Occipital lobe (tissue), 3 donors: ENCODE measurements at places on chromosomes 1 and 21.
A peak's percentile ranks its signal among the peaks of the same experiment; 100 is the strongest.

GRCh38 chr1:53575141-53575954, 116.1 kb downstream of the DMRTB1 start:
- DNase-seq, result no peak

- DNase-seq, result no peak
Measured at GRCh38 chr1:34286511-34286910, 109.8 kb downstream of the C1orf94 start.

DNA sequence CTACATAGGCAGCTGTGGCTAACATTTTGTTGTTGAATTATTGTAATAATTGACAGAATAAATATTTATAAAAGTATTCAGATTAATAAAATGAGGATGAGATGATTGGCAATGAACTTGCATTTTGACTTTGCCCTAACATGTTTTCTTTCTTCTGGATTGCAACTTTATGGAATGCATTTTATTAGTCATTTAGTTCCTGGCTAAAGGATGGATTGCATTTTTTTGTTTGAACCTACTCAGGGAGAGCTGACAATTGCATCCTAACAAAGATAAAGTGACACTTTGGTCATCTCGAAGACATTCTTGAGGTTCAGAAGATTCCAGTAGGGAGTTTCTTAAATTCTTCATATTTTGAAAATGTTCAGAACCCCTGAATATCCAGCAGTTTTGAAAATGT, 37.5 kb downstream of the PGM1 start:
- no peak for DNase-seq

DNA sequence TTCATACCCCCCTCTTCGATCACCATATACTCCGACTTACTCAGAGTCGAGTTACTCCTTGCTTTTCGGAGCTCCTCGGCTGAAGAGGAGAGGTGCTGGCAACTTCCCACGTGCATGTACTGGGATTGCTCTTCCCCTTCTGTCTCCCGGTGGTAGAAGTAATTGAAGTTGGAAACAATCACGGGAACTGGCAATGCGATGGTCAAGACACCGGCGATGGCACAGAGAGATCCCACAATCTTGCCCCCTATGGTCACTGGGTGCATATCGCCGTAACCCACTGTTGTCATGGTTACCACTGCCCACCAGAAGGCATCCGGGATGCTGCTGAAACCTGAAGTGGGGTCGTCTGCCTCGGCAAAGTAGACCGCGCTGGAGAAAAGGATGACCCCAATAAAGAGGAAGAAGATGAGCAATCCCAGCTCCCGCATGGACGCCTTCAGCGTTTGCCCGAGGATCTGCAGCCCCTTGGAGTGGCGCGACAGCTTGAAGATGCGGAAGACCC, 1.5 kb downstream of the KCNA3 start:
- no peak for DNase-seq

DNA sequence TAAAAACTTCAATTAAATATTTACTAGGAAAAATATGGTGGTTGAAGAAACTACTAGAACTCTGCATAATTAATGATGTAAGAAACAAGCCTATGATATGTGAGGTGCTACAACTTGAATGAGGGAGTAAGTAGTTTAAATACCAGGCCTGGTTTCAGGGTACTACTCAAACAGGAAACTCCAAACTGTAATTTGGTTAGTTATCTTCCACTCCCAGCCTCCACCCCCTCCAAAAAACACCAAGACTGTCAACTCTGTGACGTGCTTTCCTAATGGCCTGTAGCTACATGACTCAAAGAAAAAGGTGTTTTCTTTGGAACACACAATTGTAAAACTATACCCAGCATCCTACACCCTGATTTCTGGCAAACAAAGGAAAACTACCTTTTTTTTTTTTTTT, 55.9 kb upstream of the RCC1 start:
- DNase-seq, result no peak

DNA sequence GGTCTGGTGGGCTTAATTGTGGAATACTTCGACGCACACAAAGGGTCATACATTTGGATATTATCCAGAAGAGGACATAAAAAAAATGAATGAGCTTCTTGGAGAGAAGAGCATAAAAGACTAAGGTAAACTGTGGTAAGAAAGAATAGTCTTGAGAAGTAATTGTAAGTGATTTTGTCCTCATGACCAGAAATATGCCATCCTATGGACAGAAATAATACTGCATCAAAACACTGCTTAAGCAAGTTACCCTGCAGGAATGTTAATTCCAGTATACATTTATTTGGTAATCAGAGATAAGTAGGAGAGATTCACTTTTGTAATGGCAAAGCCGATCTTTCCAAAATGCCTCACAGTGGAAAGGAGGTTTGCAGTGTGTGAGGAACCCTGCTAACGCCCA, 111.9 kb downstream of the NRIP1 start:
- DNase-seq, result no peak

DNA sequence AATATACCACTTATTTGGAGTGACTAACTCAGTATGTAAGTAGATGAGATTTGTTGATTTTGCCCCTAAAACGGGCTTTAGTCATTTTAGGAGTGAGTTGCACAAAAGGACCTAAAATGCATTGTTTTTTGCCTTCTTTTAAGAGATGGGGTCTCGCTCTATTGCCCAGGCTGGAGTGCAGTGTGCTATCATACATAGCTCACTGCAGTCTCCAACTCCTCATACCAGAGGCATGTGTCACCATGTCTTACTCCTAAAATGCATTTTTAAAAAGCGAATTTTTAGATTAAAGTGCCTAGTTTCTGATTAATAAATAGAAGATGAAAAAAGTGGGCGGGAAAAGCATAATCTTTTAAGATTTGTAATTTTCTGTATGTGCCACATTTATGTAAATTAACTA, 11.5 kb upstream of the NEXN start:
- DNase-seq, result no peak

- peak; percentile 46 for DNase-seq
Measured at GRCh38 chr1:43954036-43954435, 7.3 kb downstream of the IPO13 start.

GRCh38 chr1:70222716-70223235, 1.6 kb downstream of the SRSF11 start:
- DNase-seq, result no peak

GRCh38 chr1:216766633-216767327, 43.6 kb upstream of the ESRRG start:
- DNase-seq, result no peak

DNA sequence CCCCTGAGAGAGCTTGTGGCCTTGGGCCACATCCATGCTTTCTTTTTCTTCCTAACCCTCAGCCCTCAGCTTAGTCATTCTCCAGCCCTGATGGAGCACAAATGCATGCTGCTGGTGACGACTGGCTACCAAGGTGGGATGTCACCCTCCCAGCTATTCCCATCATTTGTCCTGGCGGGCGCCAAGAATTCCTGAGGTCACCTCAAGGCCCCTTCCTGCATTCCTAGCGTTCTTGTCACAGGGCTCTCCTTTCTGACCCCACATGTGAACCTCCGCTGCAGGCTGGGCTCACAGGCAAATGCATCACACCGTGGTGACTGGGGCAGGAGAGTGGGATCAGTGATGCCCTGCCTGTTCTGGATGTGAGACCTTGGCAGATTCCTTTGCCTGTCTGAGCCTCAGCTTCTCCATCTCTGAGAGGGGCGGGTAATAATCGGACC, 53.4 kb upstream of the IFFO2 start:
- no peak for DNase-seq

DNA sequence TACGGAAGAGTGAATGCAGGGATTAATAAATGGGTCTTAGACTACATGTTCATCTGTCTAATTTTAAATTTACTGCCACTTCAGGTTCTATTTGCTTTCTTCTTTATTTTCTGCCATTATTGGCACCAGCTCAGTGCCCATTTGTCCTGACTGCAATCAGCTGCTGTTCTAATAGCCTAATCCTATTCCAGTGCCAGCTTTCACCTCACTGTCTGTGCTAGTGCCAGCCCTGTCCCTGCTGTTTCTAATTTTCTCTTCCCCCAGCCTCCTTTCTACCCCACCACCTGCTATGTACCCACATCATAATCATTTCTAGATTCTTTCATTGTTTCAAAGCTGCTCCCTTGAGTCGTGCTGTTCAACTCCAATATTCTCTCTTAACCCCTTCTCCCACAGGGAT, 86.4 kb downstream of the KCNK1 start:
- DNase-seq, result no peak

DNA sequence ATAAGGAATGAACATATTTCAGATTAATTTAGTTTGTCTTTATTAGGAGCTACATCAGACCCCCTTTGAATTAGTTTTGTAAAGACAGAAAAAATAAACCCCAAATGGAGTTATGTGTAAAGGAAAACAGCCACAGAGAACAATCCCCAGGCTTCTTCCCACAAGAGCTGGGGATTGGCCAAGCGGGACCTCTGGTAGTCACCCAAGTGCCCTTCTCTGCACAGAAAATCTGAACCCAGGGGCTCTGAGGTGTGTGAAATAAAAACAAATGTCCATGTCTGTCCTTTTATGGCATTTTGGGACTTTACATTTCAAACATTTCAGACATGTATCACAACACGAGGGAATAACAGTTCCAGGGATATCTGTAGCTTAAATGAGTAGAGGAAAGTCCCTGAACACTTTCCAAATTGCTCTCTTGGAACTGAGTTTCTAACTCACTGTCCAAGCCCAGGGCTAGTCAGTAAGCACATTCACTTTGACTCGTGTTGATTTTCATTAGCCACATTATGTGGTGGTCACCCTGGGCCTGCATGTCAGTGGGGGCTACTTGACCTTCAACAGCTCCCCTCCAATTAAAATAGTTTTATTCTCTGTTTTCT, 22.5 kb downstream of the DPT start:
- DNase-seq, result no peak

GRCh38 chr1:226677027-226678020, 61.8 kb downstream of the ITPKB start:
- peak; percentile 83 for DNase-seq

GRCh38 chr1:229064320-229065168, 206.4 kb upstream of the RAB4A start:
- DNase-seq, result no peak

- no peak for DNase-seq
Measured at GRCh38 chr1:17957588-17958267, 149.9 kb upstream of the IGSF21 start.
